Epithelial cell of esophagus (primary cell): ENCODE measurements at places on chromosomes 2 and 18.

GRCh38 chr2:201262718-201263117 is 2.4 kb downstream of the CASP8 start:
- DNase-seq: no peak

GRCh38 chr2:43462866-43463641 is 132.8 kb downstream of the THADA start:
- no peak for DNase-seq

DNA sequence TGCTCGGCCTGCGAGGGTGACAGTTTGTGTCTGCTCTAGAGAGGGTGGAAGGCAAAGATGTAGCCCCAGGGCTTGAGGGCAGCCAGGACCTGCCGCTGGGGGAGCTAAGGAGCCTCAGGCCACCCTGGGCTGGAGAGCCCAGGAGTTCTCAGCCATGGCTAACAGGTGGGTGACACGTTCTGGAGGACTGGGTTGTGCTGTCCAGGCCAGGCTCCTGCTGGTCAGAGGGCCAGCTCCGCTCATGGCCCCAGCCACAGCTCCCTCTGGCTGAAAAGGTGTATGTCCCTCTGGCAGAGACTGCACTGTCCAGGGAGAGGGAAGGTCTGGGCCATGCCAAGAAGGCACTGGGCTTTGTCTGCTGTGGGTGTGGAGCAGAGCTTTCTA is 19.2 kb downstream of the TMEM185B start:
- no peak for DNase-seq

DNA sequence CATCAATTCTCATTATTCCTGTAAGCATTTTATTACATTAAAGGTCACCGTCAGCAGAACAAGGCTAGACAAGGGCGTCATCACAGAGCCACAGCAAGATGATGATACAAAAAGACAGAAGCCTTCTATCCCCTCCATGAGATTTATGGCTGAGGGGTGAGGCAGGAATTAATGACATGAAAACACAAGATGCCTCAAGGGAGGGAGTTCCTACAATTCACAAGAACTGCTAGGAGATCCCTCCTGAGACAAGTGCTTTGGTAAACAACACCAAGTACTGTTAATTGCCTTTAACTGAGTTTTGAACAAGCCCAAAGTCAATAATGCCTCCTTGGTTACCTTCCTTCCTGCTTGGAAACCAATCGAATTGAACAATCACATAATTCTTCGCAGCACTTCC is 14.1 kb downstream of the ADD2 start:
- no peak for DNase-seq

DNA sequence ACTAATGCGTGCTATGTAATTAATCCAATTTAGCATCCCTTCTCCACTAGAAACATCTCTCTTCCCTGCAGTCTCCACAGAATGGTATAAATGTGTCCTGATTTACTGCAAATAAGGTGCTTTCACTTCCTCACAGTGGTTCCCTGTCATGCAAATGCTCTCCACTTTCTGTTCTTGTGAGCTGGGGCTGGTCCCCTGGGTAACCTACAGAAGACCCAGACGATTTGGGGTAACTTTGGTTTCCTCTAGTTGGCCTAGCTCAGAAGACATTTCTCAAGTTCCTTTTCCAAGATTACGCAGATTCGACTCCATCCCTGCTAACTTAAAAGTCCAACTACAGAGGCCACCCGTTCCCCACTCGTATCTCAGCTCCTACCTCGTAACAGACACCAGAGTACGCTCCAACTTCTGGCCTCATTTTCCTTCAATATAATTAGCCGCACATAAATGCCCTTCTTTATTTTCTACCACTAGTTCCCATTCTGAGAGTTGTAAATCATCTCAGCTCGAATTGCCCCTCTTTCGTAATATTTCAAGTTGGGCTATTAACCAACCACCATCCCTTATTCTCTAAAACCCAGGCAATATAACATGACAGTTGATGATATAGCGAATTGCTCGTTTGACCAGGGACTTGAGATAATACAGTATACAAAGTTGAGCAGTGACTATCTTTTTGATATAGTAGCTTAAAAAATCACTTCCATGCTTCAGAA is 28.8 kb upstream of the NEDD4L start:
- no peak for DNase-seq

- DNase-seq: no peak
Measured at GRCh38 chr2:3238951-3239841, 138.4 kb downstream of the EIPR1 start.

DNA sequence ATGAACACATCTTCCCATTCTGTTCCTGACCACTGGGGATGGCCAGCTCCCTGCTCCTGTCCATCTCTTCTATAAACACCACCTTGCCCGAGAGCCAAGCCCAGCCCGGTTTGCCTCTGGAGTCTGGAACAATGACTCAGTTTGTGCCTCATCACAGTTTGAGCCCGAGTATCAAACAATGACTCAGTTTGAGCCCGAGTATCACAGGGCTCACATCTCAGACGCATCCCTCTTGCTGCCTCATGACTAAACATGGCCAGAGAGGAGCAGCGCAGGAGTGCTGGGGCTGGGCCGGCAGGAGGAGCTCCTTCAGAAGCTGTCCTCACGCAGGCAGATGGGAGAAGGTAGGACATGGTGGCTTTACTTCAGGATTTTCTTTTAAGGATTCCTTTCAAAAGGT is 68.7 kb downstream of the PXDN start:
- DNase-seq: peak; percentile 94

- DNase-seq: no peak
Measured at GRCh38 chr2:30716123-30716900, 90.9 kb downstream of the CAPN13 start.

DNA sequence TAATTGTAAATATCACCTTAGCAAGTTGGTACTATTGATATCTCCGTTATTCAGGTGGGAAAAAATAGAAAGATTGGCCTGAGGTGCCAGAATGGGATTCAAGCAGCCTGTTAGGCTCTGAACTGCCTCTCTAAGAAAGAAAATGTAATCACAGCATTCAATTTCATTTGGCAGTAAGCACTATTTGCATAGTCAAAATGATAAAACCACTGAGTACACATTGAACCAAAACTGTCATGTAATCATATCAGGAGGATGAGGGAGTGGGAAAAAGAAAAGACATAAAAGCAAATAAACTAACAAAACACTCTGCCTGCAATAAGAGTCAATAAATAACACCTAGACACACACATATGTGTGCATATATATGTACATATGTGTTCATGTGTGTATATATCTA is 103.9 kb upstream of the TACR1 start:
- DNase-seq: no peak

GRCh38 chr2:30708491-30709290 is 98.6 kb downstream of the CAPN13 start:
- DNase-seq: peak; percentile 19

- no peak for DNase-seq
Measured at GRCh38 chr18:78737006-78737915, 242.4 kb upstream of the SALL3 start.

DNA sequence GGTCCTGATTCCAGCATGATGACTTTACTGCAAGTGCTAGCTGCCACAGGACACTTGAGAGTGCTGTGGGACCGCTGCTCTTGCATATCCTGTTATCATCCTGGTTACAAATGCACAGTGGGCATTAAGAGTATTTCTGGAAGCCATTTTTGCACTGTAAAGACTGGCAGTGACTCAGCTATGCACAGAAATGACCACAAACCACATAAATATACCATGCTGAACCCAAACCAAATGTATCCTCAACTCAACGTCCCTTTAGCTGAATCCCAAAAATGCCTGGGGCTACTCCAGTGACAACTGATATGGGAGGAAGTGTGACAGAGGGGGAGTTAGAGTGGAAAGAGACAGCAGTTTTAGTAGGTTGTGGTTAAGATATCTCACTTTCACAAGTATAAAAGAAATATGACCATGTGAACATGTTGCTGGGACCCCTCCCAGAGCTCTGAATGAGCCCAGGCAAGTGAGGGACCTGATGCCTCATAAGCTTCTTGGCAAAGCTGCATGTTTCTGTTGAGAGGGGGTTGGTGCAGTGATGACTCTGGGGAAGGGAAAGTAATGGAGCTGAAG is 37.3 kb downstream of the RHBDD1 start:
- DNase-seq: no peak

DNA sequence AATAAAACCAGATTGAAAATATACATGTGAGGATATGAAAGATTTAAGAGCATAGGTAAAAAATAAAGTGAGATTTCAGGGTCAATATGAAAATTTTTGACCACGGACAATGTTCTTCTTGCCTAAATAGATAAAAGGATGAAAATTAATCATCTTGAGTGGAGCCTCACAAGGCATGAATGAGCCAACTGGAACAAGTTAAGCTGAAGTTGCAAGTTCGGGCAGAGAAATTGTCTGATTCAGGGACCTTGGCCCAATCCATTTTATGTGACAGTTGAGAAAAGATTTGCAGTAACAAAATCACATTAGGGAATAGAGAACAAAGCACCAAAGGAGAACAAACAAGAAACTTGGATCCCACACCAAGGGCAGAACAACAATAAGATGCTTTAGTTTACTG is 305.3 kb downstream of the TMX3 start:
- DNase-seq: peak; percentile 72

DNA sequence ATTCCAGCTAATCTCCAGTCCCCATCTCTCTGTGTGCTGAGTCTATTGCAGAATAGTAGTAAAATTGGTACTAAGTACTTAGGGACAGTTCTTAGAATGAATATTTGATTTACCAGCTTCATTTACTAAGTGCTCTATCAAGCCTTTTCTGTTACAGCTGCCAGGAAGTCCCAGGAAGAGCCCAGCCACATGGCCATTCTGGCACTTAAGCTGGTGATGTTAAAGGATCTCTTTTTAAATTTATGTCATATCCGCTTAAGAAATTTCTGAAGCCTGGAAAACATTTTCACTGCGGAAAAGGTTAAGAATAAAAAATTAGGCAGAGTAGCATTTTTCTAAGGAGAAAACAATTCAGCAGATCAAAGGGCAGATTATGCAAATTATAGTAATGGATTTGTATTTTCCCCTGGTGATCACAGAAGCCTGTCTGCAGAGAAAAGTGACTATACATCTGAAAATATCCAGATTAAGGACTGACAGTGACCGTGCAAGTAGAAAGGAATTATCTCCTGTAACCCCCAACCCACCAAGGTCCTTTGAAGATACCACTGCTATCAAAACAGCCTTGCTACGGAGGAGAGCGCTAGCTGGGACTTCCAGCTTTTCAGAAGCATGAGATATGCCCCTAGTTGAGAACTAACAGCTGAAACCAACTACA is 260.8 kb downstream of the SH3BP4 start:
- no peak for DNase-seq

GRCh38 chr2:239968717-239969116 is 56.4 kb downstream of the NDUFA10 start:
- DNase-seq: no peak

GRCh38 chr2:209380293-209380692 is 43.6 kb upstream of the MAP2 start:
- DNase-seq: no peak

GRCh38 chr2:105403783-105404698 is 5.2 kb upstream of the FHL2 start:
- DNase-seq: peak; percentile 98

DNA sequence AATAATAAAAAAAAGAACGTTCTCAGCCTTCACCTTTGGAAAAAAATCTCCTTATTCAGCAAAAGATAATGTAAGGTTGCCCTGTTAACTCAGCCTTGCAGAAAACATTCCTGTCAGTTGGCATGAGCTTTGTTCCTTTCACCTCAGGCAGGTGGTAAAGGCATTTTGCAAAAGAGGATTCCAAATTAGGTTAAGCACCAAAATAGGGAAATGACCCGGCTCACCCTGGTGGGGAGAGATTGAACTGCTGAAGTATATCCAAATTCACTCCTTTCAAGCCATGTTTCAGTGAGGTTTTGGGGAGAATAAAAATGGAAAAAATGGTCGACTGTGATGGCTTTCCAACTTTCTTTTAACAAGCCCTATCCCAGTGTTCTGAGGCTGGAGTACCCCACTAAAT is 1988.8 kb upstream of the PIK3C3 start:
- no peak for DNase-seq

DNA sequence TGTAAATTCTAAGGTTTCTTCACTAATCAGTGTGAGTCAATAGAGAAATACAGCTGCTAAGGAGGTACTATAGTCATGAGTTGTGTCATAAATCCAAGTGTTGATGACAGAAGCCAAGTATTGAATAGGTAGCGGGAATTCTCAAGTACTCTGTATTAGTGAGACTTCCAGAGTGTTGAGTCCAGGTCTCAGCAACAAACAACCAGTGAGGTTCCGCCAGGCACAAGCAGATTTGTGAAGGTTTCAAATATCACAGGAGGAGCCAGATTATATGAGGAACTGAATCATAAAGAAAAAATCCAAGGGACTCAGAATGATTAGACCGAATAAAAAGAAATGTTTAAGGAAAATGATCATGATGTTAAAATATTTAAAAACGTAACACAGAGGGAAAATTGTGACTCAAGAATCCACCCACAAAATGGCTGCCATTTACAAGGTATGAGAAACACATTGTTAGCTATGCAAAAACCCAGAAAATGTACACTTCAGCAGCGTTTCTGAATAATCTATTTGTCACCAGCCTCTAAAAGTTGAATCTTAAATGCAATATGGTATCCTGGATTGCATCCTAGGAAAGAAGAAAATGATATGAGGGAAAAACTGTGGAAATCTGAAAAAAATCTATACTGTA is 27.3 kb upstream of the EVA1A start:
- peak; percentile 93 for DNase-seq

DNA sequence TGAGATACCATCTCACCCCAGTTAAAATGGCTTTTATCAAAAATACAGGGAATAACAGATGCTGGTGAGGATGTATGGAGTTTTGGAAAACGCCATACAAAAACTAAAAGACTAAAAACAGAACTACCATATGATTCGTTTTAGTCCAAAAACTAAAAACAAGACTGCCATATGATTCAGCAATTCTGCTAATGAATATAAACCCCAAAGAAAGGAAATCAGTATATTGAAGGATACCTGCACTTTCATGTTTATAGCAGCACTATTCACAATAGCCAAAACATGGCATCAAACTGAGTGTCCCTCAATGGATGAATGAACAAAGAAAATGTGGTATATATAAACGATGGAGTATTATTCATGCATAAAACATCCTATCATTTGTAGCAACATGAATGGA is 224.4 kb upstream of the MC4R start:
- no peak for DNase-seq

DNA sequence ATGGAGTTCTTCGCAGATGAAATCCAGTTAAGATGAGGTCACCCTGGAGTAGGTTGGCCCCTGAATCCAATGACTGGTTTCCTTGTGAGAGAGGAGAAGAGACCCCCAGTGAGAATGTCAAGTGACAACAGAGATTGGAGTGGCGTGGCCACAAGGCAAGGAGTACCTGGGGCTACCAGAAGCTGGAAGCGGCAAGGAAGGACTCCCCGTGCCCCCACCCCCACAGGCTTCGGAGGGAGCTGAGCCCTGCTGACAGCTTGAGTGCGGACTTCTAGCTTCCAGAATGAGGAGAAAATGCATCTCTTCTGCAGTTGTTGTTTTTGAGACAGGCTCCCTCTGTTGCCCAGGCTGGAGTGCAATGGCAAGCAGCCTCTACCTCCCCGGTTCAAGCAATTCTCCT is 78.0 kb upstream of the HPCAL1 start:
- no peak for DNase-seq

DNA sequence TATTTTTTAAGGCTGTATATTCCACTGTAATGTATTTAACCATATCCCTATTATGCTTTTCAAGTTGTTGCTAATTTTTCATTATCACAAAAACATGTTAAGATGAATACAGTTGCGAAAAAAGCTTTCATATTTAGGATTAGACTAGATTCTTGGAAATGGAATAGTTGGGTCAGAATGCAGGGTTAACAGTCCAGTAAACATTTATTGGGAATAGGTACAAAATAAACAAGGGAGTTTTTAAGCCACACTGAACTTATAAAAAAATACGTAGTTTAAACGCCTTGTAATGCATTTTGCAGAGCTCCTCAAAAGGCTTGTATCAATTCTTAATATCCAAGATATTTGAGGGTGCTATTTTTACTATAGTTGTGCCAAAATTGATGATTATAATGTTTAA is 35.6 kb downstream of the RPE start:
- DNase-seq: no peak
